COLO829 (cell line): ENCODE measurements at places on chromosomes 2 and 18.

GRCh38 chr2:43219383-43220228 lies 6.8 kb downstream of the ZFP36L2 start:
- peak; percentile 69 for DNase-seq

DNA sequence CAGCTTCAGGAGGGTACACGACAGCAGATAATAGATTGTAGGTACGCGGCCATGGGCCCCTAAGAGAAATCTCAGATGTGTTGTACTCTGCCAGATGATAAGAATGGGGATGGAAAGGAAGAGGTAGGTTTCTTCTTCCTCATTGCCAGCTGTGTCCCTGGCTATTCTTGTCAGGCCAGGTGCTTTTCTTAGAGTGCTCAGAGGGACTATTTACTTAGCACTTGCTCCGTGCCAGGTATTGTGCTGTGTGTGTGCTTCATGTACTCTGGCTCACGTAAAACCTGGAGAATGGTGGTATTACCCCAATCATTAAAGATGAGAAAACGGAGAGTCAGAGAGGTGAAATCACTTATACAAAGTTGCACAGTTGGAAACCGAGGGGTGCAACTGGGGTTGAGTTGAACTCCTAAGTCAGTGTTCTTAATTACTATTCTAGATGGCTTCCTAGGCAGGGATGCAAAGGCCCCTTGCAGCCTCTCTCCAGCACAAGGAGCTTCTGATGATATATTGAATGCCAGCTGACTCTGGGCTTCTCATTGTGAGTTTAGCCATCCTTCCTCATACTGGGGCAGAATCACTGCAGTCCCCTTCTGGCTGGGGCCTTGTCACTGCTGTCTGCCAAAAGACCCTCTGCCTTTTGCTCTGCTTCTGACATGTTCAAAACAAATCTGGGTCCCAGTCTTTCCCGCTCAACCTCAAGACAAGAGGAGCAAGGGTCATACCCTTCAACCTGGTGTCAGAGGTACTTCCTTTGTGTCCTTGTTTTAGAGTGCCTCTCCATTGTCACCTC lies 60.7 kb downstream of the LYPD1 start:
- no peak for DNase-seq

DNA sequence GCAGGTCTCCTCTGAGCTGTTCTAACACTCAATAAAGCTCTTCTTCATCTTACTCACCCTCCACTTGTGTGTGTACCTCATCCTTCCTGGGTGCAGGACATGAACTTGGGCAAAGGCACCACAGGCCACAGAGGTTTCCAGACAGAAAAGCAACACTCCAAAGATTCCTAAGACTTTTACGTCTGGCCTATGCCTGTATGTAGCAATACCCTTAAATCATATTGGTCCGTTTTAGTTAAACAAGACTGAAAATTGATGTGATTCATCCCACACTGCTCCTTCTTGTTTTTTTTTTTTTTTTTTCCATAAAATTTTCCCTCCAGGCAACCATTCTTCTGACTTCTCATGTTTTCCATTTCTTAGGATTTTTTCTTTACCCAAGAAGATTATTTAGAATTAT lies 404.3 kb downstream of the PID1 start:
- DNase-seq = no peak

DNA sequence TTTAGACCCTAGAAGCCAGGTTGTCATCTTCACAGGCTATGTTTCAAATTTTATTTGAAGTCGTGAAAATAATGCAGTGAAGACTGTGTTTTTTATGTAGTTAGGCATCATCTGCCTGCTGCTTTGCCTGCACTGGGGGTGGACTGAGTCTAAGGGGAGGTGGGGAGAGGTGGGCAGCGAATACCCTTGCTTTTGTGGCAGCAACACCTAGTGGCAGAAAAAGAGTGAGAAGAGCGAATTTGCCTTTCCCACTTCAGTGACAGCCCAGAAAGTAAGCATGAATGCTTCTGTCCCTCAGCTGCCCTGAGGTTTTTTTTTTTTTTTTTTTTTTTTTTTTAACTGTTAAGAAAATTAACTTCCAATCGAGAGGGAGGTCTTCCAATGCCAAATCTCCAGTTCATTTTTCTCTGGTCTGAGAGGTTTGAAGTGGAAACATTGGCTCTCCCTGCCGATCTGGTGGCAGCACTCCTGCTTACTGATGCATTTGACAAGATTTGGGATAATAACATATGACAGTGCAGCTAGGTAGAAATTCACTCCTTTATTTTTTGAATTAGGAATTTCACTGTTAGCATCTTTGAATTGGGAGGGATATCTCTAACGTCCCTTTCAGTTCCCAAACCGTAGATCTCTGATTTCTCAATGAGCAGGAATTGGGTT lies 60.3 kb upstream of the LYPD6B start:
- no peak for DNase-seq

DNA sequence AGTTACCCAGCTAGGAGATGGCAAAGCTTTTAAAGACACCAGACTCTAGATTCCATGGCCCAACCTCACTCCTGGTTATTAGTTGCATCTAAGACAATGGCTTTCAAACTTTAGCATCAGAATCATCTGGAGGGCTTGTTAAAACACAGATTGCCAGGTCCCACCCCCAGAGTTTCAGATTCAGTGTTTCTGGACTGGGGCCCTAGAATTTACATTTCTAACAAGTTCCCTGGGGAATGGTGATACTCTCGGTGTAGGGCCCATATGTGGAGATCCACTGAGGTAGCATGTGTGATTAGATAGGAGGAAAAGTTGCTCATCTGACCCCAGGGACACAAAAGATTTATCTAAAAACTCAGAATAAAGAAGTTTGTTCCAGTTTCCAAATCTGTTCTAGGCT lies 14.5 kb upstream of the TTR start:
- no peak for DNase-seq
